ENCODE measurements at places on chromosomes 13 and 19.

GRCh38 chr13:87851410-87851809 is 180.2 kb downstream of the SLITRK5 start:
- DNase-seq = no peak

DNA sequence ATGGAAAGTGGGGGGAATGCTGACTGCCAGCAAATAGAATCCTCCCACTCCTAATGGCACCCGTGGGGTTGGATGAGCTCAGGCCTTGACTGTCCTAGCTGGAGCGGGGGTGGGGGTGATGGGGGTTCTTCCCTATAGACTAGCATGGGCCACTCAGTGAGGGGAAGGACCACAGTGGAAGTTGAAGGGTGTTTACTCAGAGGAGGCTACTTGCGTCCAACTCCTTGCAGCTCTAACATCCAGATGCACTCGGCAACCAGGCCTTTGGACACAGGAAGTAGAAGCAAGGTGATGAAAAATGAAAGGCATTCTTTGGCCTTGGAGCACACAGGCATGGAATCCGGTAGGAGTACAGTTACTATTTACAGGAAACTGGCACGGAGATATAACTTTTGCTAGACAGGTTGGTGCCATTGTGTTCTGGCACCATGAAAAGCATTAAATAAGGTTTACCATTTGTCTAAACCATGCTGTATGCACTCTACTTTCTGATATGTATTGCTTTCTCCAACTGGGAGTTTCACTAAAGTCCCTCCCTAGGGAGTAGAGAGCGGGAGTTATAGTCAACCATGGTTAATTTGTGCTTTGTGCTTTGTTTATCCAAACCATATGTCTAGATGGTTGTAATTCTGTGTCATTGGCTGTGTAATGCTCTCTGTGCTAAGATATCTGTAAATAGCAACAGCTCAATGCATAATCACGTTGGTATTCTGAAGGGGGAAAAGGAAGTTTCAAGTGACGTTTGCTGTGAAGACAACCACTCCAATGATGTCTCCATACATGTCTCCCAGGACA is 125.3 kb downstream of the TSHZ3 start:
- DNase-seq = peak; percentile 83

GRCh38 chr13:34749046-34749445 is 193.0 kb upstream of the NBEA start:
- no peak for DNase-seq

DNA sequence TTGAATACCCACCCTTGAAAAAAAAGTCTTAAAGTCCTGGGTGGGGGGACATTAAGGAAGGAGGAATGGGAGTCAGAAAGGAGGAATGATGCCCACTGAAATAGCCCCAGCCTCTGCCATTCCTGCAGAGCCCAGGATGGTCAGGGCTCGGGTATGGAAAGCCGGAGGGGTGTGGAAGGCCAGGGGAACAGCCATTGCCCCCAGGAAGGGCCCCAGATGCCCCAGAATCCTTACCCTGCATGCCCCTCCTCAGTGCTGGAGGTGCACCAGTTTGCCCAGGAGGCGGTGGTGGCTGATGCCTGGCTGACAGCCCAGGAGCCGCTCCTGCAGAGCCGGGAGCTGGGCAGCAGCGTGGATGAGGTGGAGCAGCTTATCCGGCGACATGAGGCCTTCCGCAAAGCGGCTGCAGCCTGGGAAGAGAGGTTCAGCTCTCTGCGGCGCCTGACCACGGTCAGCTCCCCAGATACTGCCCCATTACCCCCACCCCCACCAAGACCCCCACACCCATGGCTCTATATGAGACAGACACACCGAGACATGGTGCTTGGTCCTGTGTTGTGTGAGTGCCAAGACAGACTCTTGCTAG is 10.7 kb upstream of the SHKBP1 start:
- DNase-seq = no peak

GRCh38 chr13:41365631-41366030 is 54.6 kb downstream of the NAA16 start:
- DNase-seq = no peak

- DNase-seq = peak; percentile 47
These were observed 25.8 kb downstream of the LACC1 start for GRCh38 chr13:43905435-43906031.

DNA sequence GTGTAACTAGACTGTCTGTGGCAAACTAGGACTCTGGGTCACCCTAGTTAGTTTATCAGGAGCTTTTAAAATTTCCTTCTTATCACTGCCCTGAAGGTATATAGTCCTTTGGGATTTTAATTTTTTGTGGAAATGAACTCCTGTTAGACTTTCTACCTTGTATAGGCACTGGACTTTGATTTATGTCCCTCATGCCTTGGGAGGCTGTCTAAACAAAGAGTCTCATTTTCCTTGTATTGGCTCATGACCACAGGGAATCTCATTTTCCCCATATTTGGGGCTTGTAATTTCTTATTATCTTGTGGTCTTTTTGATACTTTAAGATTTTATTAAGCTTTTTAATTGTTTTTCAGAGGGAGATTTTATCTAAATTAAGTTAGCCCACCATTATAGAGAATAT is 21.4 kb downstream of the KCTD4 start:
- no peak for DNase-seq

DNA sequence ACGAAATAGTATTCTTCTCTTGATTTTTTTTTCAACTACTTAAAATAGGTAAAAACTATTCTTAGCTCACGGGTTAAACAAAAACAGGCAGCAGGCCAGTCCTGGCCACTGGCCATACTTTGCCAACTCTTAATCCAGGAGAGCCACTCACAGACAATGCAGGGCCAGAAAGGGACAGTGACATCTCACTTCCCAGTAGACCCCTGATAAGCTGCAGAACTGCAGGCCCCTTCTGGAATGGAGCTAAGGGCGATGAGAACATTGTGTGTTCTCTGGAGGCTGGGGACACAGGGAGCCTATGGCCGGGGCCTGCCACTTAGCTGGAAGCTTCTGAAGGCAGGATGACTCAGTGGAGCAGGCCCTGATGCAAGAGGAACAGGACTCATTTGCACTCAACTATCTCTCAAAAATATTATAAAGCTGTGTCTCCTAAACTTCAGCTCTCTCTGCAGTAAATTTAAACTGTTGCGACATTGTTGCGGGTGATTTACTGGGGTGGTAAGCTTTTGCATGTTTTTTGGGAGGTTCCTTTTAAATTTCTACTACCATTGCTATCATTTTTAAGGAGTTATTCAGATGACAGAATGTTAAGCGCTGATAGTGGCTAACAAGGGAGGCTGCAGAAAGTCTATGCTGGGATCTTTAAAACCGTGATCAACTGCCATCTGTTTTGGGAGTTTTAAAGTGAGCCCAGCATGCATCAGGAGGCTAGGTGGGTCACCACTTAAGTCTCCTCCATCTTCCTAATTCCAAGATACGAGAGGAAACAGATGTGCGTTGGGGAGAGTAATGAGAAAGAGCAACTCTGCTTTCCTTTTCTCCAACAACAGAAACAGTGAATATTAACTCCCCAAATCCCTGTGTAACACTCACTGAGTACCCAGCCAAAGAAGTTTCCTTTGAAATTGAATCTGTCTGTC is 33.2 kb upstream of the KATNAL1 start:
- DNase-seq = peak; percentile 9

GRCh38 chr13:41962994-41963393 is 2.1 kb upstream of the VWA8 start:
- DNase-seq = no peak
